ENCODE measurements at places on chromosomes 4 and X. TPM values are rescaled to one million over a fixed set of nuclear protein-coding genes. Genes with fewer than 3 reads are reported as not detected.

The GLRA3 gene
- not detected for total RNA-seq

DNA sequence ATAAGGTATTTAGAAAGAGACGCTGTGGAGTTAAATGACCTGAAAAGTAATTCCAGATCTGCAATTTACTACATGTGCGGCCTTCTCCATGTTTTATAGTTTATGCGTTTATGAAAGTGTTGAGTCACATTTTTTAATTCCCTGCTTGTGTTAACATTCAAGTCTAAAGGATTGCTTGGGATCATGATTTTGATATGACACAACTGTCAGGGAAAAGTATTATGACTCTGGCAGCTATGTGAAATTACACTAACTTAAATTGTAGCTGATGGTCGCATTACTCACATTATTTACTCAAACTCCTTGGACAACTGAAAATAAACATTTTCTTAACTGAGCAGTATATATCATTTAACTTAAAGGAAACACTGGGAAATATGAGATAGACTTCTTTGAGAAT is 14.3 kb upstream of the GABRB1 start:
- no peak for DNase-seq

The TEX13B gene
- not detected for total RNA-seq

- DNase-seq: no peak
Observed at GRCh38 chr4:54863571-54864255, 206.0 kb downstream of the KIT start.

GRCh38 chr4:41307638-41308037 is 50.9 kb downstream of the UCHL1 start:
- no peak for DNase-seq

The PCDH7 gene
- total RNA-seq: 160 TPM

DNA sequence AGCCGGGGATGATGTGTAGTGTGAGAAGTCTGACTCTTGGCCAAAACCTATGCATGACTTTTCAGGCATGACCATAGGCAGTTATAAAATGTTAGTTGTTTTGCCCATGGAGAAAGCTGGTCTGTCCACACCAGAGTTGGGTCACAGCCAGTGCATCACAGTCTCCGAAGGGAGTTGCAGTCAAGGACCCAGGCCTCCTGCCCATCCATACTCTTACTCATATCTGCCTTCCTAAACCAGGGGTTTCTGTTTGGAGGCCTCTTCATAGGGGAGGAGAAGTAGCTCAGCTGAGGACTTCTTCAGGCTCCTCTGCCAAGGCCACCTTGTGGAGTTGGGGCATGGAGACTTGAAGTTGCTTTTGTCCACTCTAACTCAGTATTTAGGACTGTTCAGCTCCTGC is 1008.3 kb downstream of the PCDH18 start:
- no peak for DNase-seq

DNA sequence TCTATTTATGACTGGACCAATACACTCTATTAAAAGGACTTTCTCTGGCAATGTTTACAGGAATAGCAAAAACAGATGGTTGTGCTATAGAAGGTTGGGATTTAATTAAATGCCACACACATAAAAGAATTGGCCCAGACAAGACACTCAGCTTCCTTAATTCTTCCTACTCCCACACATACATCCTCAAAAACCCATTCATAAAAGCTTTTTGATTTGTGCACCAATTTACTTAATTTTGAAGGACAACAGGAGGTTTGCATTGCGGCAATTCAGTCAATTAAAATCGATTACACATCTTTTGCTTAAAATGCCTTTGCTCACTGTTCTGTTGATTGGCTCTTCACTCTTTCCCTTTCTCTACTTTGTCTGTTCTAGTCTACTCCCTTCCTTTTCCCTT is 317.1 kb downstream of the CBLL2 start:
- DNase-seq: no peak

The SLC2A9 gene
- total RNA-seq: 6.1 TPM
